ENCODE measurements at places on chromosomes 12 and 14. TPM values are rescaled to one million over a fixed set of nuclear protein-coding genes. Genes with fewer than 3 reads are reported as not detected.
A peak's percentile ranks its signal among the peaks of the same experiment; 100 is the strongest.

DNA sequence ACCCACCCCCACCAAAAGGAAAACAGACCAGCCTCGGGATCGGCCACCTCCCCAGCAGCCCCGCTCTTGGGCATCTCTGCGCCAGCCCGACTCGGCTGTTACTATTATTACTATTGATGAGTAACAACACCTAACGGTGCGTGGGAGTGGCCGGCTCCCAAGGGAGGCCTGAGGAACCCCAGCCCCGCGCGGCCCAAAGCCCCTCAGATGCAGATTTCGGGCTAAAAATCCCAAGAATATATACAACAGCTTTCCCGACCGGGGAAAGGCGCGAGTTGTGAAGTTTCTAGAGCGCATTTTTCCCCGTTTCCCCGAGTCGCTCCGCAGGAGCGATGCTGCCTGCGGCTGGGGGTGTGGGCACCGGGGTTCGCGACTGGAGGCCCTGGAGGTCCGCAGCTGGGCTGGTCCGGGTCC, 565 bp downstream of the NT5DC3 start:
- no peak for DNase-seq

- DNase-seq = no peak
These were observed 48.4 kb downstream of the GALNT4 start for GRCh38 chr12:89476232-89476631.

Gene KCNJ8
- total RNA-seq = 32.2 TPM

Gene POTEG
- total RNA-seq = not detected

DNA sequence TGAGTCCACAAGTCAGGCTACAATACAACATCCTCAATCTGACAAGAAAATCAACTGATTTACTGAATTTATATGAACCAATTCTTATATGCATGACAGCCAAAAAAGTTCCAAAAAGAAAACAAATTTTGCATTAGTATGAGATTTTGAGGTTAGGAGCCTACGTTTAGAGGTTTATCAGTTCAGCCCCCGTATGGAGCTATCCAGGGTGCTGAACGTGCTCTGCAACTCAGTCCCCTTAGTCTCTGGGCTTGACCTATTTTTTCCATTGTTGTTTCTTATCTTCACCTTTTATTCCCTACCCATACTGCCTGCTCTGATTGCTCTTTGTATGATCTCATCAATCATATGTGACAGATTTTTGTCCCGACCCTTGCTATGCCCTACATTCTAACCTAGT, 693.0 kb downstream of the NRXN3 start:
- DNase-seq = no peak

- DNase-seq = no peak
These were observed 85.3 kb downstream of the B4GALNT3 start for GRCh38 chr12:544941-545635.

DNA sequence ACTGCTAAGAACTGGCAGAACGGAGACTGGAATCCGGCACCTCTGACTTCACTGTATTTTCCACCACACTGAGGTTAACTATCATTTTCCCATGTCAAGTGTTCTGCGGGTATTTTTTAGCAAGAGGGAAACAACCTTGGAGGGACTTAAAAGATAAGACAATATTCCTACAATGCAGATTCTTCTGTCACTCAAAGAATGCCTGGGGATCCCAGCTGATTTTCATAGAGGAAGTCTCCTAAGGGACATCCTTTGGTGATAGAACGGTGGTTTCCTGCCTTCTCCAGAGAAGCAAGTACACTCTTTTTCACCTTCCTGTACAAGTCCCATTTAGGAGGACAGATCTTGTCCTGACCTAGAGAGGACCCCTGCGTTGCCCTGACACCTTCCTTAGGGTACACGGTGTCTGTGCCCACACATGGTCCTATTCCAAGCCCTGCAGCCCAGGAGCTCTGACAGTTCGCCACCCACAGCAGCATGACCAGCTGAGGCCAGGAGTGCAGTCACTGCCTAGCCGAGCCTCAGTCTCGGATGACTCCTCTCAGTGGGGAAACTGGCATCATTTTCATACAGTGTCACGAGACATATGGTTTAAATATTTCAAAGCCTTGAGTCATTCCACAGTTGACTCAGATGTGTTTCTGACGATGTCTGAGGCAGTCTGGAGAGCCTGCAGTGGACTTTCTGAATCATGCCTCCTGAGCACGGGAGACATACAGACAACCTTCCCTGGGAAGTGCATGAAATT, 181.3 kb upstream of the FKBP4 start:
- no peak for DNase-seq

- DNase-seq = no peak
These were observed 242.3 kb downstream of the NRXN3 start for GRCh38 chr14:78412475-78412874.

DNA sequence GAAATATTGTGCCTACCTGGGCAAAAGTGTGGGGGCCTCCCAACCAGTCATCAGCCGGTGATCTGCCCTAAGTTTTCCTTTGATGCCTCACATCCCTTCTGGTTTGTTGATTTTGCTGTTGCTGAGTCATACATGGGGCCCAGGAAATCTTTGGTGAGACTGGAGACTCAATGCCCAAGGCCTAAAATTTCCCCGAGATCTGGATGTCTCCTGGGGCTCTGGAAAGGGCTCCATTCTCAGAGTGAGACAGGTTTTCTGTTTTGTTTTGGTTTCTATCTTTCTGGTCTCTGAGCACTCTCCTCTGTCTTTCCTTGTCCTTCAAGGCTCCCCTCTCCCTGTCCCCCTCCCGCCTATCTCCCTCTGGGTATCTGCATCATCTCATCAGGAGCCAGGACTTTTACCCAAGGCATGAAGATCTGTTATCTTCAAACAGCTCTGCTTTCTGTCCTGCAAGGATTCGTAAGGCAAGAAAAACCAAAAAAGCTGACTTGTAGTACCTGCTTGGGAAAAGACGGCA, 152.8 kb upstream of the MAX start:
- no peak for DNase-seq

Gene TRMT61A
- 25.1 TPM for total RNA-seq

Gene AJUBA
- 34.4 TPM for total RNA-seq

DNA sequence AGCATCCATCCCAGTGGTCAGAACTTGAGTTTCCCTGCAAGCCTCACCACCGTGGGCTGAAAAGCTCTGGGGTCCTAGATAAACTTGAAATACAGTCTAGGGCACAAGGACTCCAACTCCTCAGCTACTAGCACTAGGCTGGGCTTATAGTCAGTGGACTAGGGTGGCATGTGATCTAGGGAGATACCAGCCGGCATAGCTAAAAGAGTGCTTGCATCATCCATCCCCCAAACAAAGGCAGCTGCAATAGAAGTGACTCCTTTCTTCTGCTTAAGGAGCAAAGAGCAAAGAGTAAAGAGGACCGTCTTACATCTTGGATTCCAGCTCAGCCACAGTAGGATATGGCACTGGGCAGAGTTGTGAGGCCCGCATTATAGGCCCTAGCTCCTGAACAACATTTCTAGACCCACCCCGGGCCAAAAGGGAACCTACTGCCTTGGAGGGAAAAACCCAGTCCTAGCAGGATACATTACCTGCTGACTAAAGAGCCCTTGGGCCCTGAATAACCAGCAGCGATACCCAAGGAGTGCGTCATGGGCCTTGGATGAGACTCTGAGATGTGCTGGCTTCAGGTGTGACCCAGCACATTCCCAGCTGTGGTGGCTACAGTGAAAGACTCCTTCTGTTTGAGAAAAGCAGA, 17.9 kb upstream of the SOS2 start:
- DNase-seq = no peak

DNA sequence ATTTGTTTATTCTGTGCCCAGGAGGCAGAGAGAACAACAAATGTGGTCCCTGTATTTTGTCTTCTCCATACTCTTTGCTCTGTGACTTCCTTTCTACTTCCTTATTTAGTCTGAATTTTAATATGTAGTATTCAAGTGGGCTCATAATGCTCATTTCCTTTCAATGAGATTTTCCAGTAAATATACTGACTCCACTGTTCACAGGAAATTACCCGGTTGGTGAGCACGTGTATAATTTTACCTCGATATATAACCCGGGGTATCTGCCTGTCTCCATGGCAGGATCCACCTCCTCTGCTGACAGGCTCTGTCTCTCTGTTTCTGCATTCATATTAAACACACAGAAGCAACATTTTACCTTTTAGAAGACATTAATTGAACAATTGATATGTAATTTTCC, 166.0 kb downstream of the SLC38A4 start:
- no peak for DNase-seq

GRCh38 chr14:99891900-99892299, 98.7 kb downstream of the EML1 start:
- peak; percentile 41 for DNase-seq

DNA sequence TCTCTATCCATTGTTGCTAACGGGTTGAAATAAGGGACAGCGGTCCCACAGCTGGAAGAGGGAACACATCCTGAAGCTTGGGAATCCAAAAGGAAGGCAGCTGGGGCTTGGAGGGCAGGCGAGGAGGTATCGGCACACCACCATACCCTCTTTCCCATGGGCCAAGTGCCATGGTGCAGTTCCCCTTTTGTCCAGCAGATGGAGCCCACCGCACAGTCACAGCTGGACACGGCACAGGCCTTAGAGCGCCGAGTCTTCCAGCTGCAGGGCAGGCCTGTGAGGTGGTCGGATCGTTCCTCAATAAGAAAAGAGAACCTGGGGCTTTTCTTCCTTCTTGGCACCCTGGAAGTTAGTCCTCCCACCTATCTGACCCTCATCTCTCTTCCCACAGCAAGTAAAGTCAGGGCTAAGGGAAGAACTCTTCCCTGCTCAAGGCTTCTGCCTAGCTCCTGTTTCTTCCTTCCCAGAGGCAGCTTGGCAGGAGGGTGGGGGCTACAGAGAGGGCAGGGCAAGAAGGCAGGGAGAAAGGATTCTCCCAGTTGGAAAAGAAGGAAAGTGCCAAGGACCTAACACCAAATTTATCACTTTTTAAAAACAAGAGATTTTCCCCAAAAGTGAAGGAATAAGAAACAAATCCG, 8.6 kb downstream of the PPP1R1A start:
- peak; percentile 78 for DNase-seq

Gene PRICKLE1
- 7.5 TPM for total RNA-seq

Gene CLEC2B
- total RNA-seq = 19.7 TPM

Gene P2RX2
- 0.76 TPM for total RNA-seq

- DNase-seq = no peak
These were observed 36.8 kb downstream of the PLXNC1 start for GRCh38 chr12:94184995-94185719.

Gene DACT1
- total RNA-seq = 4.9 TPM

Gene IFNG-AS1
- 0.37 TPM for total RNA-seq

GRCh38 chr12:128693771-128694170, 130.0 kb downstream of the SLC15A4 start:
- no peak for DNase-seq

- DNase-seq = no peak
These were observed 154.4 kb upstream of the HIF1A start for GRCh38 chr14:61540931-61541330.

DNA sequence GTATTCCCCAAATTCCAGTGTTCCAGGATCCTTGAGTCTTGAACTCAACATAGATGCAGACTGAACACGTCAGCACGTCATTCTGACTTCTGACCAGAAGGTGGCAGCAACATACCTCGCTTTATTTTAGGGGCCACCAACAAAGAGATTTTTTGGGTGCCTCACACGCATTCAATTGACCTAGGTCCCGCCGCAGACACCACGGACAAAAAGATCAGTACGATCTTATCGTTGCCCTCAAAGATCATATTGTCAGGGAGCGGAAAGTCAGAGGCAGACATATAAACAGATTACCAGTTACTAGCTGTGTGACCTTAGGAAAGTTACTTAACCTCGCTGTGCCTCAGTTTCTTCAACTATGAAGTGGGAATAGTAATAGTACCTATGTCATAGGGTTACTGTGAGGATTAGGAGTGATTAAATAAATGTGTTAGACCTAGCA, 6.5 kb upstream of the PRPH start:
- no peak for DNase-seq

DNA sequence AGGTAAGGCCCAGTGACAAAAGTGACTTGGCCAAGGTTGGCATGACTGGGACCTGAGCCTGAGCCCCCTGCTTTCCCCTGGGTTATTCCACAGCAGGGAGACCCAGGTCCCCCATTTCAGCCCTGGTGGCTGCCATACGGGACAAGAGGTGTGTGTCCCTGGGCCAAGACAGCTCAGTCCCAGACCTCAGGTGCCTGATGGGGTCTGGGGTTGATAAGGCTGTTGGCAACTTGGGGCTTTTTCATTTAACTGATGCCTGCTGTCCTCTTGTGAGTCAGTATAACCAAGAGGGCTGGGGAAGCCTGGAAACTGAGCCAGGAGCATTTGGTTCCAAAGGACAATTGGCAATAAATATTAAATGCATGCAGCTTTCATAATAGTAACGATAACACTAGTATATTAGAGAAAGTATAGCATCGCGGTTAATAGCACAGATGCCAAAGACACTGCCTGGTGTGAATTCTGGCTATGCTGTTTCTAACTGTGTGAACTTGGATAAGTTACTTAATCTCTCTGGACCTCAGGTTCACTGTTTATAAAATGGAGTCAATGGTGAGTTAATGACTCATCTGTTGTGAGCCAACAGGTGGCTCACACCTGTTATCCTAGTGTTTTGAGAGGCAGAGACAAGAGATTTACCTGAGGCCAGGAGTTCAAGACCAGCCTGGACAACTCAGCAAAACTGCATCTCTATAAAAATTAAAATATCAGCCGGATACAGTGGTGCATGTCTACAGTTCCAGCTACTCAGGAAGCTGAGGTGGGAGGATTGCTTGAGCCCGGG, 898 bp downstream of the SDSL start:
- no peak for DNase-seq

- DNase-seq = no peak
These were observed 334.4 kb upstream of the ATP2B1 start for GRCh38 chr12:90042920-90043641.

Gene CLEC4E
- 13.2 TPM for total RNA-seq

Gene NANOG
- not detected for total RNA-seq

Gene PARP2
- total RNA-seq = 16.9 TPM

Gene KLRK1
- total RNA-seq = 4.3 TPM

DNA sequence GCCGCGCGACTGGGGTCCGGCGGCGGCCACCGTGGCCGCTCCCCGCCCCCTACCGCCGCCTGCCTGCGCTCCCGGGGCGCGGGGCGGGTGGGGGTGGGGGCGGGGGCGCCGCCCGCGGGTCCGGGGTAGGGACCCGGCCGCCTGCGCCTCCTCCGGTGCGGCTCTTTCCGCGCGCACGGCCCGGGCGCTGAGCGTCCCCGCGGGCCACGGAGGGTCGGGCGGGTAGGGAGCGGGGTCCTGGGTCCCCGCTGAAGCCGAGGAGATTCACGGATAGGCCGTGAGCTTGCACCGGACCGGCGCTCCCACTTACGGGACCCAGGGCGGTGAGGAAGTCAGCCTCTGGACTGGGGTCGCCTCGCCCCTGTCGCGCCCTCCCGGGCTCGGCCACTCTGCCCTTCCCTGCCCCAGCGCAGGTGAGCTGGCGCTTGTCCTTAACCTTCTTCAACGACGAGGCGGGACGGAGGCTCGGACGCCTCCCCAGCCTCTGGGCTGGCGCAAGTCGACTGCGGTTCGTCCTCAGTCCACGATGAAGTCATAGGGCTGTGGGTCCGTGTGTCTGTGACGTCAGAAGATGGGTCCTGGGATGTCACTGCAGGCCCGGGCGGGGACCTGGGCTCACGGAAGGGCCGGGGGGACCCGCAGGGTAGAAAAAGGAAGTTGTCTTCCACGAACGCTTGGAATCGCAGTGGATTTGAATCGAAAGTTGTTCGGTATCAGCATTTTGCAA, 514 bp downstream of the FBXO34 start:
- peak; percentile 89 for DNase-seq

Gene TAS2R46
- 2.2 TPM for total RNA-seq

Gene GNB3
- total RNA-seq = 0.86 TPM

GRCh38 chr12:7695566-7696197, at the start of gene GDF3:
Gene GDF3 (minus strand): TSS chr12:7695775. CDS start chr12:7695728, 47 bp downstream.
- DNase-seq = no peak

Measured in upper lobe of left lung (tissue), 6 donors.